ENCODE measurements at places on chromosomes 1 and 21.

GRCh38 chr1:236141447-236142252 lies 689 bp upstream of the GPR137B start:
- peak; percentile 52 for DNase-seq

DNA sequence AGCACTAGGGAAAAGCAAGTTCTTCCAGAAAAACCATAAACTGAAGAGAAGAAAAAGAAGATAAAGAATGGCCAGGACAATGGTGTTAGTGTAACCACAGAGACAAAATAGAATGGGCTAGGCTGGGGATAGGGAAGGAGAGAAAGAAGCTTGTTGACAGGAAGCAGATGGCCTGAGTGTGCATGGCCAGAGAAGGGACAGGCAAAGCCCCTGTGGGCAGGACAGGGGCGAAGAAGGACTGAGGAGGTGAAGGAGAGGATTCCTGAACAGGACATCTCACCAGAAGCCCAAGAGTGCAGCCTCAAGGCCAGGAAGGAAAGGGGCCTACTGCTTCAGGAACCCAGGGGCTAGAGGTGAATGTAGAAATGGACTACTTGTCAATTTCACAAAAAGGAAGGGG lies 29.3 kb downstream of the IQGAP3 start:
- DNase-seq = no peak

GRCh38 chr1:2465371-2466269 lies 10.5 kb upstream of the PLCH2 start:
- DNase-seq = no peak

GRCh38 chr1:246397046-246397445 lies 110.0 kb downstream of the SMYD3 start:
- no peak for DNase-seq

DNA sequence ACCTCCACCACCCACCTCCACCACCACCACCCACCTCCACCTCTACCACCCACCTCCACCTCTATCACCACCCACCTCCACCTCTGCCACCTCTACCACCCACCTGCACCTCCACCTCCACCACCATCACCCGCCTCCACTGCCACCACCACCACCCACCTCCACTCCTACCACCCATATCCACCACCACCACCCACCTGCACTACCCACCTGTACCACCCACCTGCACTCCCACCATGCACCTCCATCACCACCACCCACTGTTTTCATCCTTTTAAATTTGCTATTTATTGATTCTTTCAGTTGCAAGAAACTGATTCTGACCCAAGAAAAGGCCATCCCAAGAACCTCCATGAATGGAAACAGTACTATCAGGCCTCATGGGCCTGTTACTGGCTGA lies 6.3 kb downstream of the OPTC start:
- DNase-seq = no peak

GRCh38 chr1:82165304-82165703 lies 364.6 kb downstream of the ADGRL2 start:
- DNase-seq = no peak

DNA sequence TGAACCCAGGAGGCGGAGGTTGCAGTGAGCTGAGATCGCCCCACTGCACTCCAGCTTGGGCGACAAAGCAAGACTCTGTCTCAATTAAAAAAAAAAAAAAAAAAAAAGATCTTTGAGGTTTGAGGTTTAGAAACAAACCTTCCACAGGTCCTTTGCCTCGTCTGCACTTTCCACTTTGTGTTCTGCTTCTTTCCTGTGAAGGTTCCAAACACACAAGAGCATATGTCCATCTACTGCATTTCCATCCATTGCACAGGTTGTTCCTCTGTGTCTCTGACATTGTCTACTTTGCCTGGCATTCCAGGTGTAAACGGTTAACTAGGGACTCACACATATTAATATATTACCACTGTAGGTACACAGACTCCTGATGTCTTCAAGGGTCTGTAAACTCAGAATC lies 40.1 kb downstream of the DSTYK start:
- DNase-seq = no peak

DNA sequence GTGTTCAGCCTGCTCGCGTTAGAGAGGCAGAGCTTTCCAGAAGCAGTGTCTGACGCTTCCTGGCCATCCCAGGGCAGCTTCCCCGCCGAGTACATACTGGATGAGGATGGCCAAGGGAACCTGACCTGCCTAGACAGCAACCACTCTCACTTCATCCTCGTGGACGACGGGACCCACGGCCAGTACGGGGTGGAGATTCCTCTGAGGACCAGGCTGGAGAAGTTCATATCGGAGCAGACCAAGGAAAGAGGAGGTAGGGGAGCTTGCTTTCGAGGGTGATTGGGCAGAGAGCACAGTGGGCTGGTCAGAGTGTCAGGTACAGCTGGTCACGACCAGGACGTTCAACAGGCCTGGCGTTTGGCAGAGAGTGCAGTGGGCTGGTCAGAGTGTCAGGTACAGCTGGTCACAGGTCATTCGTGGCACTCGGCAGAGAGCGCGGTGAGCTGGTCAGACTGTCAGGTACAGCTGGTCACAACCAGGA lies 22.4 kb downstream of the TRPM2 start:
- DNase-seq = no peak

DNA sequence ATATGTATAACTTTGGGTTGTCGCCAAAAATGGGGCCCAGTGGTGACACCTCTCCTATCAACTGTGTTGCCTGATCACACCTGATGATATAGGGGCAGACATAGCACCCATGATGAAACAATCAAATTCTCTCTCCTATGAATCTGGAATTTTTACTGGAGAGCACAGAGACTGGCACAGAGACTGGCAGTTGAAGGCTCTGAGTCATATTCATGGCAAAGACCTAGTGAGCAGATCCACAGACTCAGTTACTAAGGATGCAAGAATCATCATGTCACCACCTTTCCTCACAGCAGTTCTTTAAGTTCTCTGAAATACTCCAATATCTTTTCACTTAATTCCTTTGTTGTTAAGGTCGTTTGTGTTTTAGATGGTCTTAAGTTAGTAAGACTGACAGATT lies 60.0 kb downstream of the APCS start:
- peak; percentile 10 for DNase-seq

DNA sequence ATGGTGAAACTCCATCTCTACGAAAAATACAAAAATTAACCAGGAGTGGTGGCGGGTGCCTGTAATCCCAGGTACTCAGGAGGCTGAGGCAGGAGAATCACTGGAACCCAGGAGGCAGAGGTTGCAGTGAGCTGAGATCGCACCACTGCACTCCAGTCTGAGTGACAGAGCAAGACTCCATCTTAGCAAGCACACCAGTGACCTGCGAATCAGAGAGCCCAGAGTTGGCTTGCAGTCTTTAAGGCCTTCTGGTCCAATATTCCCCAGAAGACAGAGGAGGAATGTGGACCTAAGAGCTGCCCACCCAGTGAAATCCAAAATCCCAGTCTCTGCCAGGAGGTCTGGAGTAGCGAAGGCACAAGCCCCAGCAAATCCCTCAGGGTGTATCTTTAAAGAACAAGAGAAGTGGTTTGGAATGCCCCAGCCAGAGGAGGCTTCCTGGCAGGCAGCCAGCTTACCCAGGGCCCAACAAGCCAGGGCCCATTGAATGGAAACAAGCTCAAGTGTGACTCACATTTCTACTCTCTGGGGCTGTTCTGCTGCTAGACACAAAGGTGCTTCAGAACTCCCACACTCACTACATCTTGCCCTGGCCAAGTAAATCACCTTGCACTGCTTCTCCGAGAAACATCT lies 23.9 kb downstream of the GPR161 start:
- DNase-seq = peak; percentile 56

DNA sequence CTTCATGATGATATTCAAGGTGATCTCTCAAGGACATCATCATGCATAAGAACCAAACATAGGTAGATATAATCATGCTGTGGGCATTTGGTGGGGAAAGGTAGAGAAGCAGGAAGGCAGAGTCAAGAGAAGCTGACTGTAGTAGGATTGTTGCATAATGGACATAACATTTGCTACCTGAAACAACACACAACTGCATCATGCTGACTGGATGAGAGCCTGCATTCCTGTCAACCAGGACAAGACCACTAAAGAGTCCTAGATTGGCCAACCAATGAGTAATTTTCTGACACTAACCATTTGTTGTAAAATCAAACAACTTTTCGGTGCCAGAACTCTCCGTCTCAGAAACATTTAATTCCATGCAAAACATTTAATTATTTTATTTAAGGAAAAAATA lies 377.2 kb downstream of the PLPP3 start:
- no peak for DNase-seq

DNA sequence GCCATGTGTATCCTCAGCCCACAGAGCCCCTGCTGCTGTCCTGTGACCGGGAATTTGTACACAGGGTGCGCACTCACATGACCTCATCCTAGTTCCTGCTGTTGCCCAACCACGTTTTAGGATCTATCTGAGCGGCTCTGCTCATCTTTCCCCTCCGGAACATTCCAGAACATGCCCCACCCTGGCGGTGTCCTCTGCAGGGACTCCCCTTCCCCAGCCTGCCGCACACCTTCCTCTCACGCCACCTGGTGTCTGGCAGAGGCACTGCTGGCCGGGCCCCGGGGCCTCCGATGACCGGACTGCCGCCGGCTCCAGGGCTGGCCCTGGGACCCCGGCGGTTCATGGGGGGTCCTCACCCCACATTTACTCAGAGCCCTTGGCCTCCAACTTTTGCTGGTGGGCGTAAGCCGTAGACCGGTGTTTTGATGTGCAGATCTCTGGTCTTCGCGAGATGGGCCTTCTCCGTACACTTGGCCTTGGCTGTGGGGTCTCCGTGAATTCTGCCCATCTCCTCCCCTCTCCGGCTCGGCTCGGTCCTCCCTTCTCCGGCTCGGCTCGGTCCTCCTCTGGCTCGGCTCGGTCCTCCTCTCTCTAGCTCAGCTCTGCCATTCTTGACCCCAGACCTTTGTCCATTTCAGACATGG lies 29.5 kb downstream of the ARHGEF16 start:
- no peak for DNase-seq

GRCh38 chr1:176559878-176560277 lies 96.9 kb downstream of the PAPPA2 start:
- peak; percentile 19 for DNase-seq

DNA sequence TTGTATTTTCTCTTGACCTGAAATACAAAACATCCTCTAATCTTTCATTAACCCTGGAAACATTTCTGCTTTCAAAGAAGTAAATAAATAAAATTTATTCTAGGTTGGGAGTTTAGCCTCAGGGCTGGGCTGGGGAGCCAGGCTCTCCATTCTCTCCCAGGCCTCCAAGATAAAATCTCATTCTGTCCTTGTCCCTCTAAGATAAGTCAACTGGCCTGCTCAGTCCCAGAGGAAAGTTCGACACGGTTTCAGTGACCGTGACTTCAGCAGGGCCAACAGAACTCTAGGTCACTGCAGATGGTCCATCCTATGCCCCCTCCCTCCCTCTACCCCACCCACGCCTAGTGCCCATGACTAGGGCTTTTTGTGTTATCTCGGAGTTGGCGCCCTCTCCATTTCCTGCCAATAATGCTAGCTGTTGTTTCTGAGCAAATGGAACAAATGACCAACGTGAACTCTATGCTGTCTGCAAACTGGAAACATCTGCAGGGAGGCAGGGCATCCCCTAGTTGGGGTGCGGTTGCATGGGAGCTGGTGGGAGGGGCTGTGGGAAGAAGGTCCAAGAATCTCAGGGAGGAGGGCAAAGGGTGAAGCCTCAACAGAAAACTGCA lies 10.1 kb upstream of the ADORA3 start:
- no peak for DNase-seq

DNA sequence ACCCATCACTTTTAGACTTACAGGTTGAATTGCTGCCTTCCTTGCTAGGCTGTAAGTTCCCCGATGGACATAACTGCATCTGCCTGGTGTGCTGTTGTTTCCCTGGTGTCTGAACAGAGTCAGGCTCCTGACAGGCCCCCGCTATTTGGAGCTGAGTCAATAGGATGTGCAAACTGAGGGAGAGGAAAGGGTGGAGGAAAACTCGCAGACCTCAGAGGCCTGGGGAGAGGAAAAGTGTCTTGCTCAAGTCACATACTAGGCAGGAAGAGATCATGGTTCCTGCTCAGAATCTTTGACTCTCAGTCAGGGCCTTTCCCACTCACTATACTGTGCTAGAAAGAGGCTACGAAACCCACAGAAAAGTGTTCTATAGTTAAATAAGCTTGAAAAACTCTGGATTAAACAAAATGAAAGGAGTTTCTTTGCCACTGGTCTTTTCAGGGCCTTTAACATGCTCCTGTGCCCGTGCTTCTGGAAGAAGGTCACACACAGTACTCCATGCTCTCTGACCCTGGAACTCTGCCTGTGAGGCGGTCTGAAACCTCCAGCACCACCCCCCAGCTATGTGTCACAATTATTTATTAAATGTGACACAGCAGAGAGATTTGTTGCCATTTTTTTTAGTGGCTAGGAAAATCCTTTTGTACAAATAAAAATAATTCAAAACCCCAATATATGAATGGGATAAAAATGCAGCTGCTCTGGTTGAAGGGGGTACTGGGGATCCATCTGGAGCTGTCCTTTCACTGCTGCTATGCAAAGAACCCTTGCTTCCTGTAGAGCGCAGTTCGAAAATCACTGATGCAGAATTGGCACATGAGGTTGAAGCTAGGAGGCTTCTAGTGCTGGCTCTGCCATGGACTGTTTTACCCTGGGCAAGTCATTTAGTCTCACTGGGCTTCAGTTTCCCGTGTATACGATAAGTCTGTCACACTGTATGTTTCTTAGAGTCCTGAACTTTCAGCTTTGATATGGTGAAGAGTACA lies 20.1 kb upstream of the CDCP2 start:
- no peak for DNase-seq

DNA sequence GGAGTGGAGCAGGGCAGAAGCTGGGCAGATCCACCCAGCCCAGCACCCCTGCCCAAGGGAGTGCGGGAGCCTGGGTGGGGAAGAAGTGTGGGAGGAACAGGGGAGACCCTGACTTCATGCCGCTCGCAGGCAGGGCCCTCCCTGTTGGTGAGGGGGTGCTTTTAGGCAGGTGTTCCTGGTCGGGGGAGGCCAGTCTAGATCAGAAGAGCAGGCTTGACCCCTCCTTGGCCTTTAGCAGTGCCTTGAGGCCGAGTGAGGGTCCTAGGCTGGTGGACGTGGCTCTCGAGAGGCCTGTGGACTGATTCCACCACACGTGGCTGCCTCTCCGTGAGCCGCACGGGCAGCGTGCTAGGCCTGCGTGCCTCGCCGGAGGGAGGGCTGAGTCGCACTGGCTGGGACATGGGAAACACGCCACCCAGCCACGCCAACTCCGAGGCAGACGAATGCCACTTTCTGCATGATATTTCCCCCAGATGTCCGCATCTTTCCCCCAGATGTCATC lies 19.4 kb upstream of the COL18A1 start:
- DNase-seq = no peak

DNA sequence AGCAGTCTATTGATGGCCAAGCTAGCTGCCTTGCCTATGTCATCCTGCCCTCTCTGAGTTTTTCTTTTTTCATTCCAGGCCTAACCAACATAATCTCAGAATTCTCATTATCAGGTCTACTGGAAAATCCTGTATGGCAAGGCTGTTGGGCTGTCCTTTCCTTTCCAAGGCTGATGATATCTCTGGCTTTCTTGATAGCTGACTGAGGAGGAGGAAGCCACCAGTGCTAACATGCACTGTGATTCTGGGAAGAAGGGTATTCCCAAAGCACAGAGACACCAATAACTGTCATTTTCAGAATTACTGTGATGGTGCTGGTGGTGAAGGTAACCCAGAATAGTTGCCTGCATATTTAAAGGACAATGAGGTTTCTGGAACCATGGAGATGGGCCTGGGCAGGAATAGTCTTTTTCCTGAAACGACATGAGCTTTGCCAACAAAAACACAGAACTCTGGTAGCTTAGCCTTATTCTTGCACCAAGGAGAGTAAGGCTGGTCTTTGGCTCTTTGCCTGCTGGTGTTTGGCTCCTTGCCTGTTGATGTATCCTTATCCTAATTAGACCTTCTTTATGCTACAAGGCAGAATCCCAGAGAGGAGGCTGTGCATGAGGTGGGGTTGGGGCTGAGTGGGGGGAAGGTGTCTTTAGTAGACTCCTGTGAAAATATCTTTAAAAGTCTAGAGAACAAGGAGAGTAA lies 157.4 kb downstream of the TNFSF18 start:
- no peak for DNase-seq

All from HFFc6 (cell line).